Adipose tissue (tissue), 3 donors: ENCODE measurements at places on chromosomes 12 and 14. TPM values are rescaled to one million over a fixed set of nuclear protein-coding genes. Genes with fewer than 3 reads are reported as not detected.

The FOXG1 gene
- polyA plus RNA-seq: not detected

The TGM1 gene
- polyA plus RNA-seq: 3.3 TPM

The PDE3A gene
- polyA plus RNA-seq: 3.5 TPM

The RND1 gene
- 12.4 TPM for polyA plus RNA-seq

The KRT6C gene
- polyA plus RNA-seq: not detected

The LAG3 gene
- 0.08 TPM for polyA plus RNA-seq

The REP15 gene
- 0.30 TPM for polyA plus RNA-seq

The PRB2 gene
- not detected for polyA plus RNA-seq

The GPD1 gene
- polyA plus RNA-seq: 1,308 TPM

The SMIM41 gene
- polyA plus RNA-seq: not detected

The TOGARAM1 gene
- 3.8 TPM for polyA plus RNA-seq

The RPL10L gene
- not detected for polyA plus RNA-seq

The BATF gene
- polyA plus RNA-seq: 1.2 TPM

The MYO1H gene
- not detected for polyA plus RNA-seq

The DCAF5 gene
- 23.5 TPM for polyA plus RNA-seq

The PIWIL1 gene
- not detected for polyA plus RNA-seq

The TPPP2 gene
- not detected for polyA plus RNA-seq

The FAM181A gene
- not detected for polyA plus RNA-seq

The IL22 gene
- polyA plus RNA-seq: 0.19 TPM

The LRRC10 gene
- not detected for polyA plus RNA-seq

The FOXN4 gene
- not detected for polyA plus RNA-seq

The AICDA gene
- polyA plus RNA-seq: not detected

The TMEM106C gene
- 37.9 TPM for polyA plus RNA-seq

The AKAP6 gene
- 0.27 TPM for polyA plus RNA-seq

The SLCO1A2 gene
- 0.01 TPM for polyA plus RNA-seq

The DPY19L2 gene
- polyA plus RNA-seq: 3.4 TPM

The CCDC175 gene
- not detected for polyA plus RNA-seq

The CYP27B1 gene
- 3.0 TPM for polyA plus RNA-seq

The ACSM4 gene
- not detected for polyA plus RNA-seq

The NAV3 gene
- 0.31 TPM for polyA plus RNA-seq
